ENCODE measurements at places on chromosomes 1 and 21.

GRCh38 chr1:100536031-100536430 is 1.9 kb upstream of the GPR88 start:
- no peak for DNase-seq

GRCh38 chr21:40517646-40518045 is 329.3 kb downstream of the DSCAM start:
- no peak for DNase-seq

- DNase-seq: no peak
These were observed 120.7 kb upstream of the SOD1 start for GRCh38 chr21:31538816-31539215.

- no peak for DNase-seq
These were observed 58.4 kb downstream of the SYF2 start for GRCh38 chr1:25173809-25174340.

DNA sequence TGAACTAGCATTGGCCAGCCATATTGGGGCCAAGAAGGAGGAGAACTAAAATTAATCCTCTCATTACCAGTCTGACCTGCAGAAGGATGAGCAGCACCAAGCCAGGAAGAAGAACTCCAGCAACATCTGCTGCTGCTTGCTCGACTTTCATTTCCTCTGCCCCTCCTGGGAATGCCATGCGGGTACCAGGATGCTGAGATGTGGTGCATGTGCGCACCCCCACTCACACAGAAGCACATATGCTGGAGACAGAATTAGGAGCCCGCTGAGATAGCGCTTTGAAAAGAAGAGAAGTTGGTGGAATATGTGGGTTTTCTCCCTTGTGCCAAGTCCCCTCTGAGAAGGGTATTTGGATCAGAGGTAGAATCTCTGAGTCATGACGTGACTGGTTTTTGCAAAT is 70.4 kb downstream of the PLXNA2 start:
- DNase-seq: no peak

- DNase-seq: no peak
These were observed 33.8 kb downstream of the ADGRL4 start for GRCh38 chr1:78972723-78973122.

- DNase-seq: no peak
These were observed 1.6 kb downstream of the ADCY10 start for GRCh38 chr1:167912294-167912693.

GRCh38 chr1:39574646-39575045 is 1.9 kb downstream of the PABPC4 start:
- DNase-seq: no peak

- no peak for DNase-seq
These were observed 99.4 kb downstream of the CRYAA start for GRCh38 chr21:43268086-43268803.

- DNase-seq: no peak
These were observed 18.3 kb downstream of the CLIC6 start for GRCh38 chr21:34687065-34687464.

DNA sequence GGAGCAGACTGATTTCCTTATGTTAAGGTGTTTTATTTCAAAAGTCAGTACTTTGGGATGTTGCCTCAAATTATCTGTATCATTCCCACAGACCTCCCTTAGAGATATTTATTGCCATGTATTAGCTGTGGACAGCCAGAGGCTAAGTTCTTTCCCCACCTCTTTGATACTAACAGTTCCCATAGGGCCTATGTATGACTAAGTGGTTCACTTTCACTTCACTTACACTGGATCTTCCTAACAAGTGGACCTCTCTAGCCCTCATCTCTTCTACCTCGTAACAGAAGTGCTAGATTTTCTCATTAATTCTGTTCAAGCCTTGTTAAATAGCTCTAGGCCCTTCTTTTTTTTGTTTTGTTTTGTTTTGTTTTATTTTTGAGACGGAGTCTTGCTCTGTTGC is 6.2 kb downstream of the TRAF5 start:
- no peak for DNase-seq

- no peak for DNase-seq
These were observed 14.3 kb upstream of the CD34 start for GRCh38 chr1:207925210-207925609.

- DNase-seq: no peak
These were observed 68.2 kb downstream of the DMRTB1 start for GRCh38 chr1:53527368-53527767.

- peak; percentile 67 for DNase-seq
These were observed 74.1 kb upstream of the IRF2BP2 start for GRCh38 chr1:234683861-234684632.

DNA sequence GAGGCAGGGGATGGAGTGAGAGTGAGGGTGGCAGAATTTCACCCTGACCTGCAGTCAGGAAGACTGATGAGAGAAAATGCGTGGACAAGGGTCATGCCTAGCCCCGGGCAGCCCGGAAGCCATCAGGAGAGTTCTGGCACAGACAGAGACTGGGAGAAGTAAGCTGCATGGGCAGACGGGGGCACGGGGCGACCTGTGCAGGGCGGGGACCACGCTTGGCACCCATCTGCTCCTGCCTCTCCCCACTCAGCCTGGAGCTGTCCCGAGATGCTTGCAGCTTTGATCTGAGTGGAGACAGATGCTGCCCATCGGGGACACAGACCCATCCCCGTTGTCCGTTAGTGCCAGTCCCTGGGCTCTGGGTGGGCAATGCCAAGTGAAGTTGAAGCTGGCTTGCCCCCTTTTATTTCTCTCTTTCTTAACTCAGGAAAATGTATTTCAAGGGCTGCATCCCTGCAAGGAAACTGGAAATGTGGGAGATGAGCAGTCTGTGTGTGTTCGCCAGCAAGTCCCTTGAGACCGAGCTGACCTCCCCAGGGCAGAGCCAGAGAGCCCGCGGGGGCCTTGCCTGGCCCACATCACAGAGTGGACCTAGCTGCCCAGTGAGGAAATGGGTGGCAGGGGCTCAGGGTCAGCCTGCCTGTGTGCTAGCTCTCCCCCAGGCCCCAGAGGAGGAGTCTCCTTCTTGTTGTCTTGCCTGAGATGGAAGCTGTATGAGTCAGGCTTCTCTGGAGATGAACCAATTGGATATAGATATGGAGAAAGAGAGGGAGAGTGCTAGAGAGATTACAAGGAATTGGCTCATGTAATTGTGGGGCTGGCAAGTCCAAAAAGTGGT is 121.3 kb upstream of the C1orf174 start:
- DNase-seq: no peak

GRCh38 chr1:162081316-162081715 is 11.8 kb downstream of the NOS1AP start:
- no peak for DNase-seq

- DNase-seq: no peak
These were observed 593.1 kb downstream of the NUF2 start for GRCh38 chr1:163914785-163915413.

DNA sequence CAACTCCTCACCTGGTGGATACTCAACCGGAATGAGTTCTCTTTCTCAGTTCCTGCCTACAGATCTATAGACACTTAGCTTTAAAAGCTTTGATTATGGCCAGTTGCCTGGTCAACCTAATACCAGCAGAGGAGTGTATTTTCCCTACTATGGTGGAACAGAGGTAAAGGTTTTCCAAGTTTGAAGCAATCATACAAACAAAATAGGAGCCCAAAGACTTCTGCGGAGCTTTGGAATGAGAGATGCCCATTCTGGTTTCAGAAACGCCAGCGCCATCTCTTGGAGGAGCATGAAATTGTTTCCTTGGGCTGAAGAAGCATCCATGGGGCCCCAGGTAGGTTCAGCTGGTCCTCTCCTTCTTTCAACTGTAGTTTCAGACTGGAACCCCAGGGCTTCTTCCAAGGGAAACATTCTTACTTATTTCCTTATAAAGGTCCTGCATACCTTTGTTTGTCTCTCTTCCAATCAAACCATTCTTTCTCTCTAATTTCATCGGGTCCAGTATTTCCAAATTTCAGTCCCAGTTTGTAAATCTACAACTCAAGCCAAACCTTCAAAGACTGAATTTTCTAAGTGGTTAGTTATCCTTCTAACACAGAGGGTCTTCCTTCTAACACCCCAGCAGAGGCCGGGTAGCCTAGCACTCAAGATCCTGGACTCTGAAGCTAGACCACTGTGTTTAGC is 95.9 kb downstream of the KCNJ15 start:
- DNase-seq: peak; percentile 48

GRCh38 chr1:201142011-201142848 is 12.0 kb downstream of the TMEM9 start:
- peak; percentile 28 for DNase-seq

- no peak for DNase-seq
These were observed at the start of gene CR1 for GRCh38 chr1:207495801-207496792. Gene CR1 (plus strand): TSS chr1:207496157. CDS start chr1:207496268, 111 bp downstream.

DNA sequence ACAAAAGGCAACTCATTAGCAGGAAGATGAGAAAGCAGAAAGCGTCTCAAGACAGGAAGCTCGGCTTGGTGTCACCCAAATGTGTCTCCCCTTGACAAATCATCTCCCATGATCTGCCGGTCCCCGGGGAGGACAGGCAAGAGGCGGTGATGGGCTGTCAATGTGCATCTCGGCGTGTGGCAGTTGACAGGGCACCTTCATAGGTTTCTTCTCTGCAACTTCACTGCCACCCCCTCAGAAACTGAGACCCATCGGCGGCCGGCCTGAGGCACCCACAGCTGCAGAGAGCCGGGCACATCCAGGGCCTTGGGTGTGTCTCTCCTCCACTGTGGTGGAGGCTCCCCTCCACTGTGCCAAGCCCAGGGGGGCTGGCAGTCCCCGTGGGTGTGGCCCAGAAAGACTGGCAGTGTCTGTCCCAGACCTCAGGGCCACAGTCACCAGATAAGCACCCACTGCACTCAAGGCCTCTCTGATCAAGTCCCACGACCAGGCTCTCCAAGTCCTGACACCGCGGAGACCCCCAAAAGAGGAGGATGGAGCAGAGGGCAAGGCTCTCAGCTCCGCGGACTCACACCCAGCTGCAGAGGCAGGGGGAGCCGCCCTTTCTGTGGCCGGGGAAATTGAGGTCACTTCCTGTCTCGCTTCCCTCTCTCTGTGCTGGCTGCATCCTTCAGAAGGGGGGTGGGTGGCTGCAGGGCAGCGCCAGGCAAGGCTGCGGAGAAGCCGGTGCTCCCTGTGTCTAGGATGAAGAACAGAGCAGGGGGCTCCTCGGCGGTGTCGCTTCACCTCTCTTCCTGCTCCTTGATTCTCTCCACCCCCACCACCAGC is 39.6 kb upstream of the LBR start:
- DNase-seq: no peak

GRCh38 chr1:235100194-235100772 is 28.4 kb downstream of the TOMM20 start:
- no peak for DNase-seq

DNA sequence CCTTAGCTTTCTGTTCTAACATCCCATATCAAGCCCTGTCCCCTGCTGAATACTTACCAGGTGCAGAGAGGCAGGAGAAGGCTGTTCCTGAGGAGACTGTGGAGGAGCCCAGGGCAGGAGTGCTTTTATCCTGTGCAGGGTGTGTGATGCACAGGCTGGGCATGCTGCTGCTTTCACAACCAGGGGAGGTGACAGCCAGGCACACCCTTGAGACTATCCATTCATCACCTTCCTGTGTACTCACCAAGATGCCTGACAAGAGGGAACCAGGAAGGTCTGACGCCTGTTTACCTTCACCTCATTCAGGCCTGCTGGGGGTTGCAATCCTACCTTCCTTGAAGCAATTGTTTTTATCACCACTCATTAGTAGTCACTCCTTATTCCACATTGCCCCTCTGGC is at the start of gene LCE3E:
Gene LCE3E, minus strand, starts transcription at position 100 of the 400 bp plus-strand sequence. CDS start 572 bp downstream, outside the sequence.
- no peak for DNase-seq

DNA sequence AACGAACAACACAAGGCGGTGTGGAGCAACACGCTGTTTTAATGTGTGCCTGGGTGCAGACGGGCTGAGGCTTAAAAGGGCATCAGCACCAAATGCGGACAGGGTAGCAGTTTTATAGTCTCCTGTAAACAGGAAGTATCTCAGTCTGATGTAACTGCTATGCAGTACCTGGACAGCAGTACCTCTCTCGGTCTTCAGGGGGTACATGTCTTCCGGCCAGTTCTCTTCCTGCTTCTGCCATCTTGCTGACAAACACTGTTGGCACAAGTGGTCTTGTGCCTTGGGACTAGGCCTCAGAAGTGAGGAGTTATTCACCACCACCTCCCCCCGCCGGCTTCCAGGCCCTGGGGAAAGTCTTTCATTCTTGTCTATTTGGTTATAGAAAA is 49.7 kb upstream of the APOBEC4 start:
- DNase-seq: no peak

- no peak for DNase-seq
These were observed 20.3 kb downstream of the POFUT2 start for GRCh38 chr21:45267390-45267760.

DNA sequence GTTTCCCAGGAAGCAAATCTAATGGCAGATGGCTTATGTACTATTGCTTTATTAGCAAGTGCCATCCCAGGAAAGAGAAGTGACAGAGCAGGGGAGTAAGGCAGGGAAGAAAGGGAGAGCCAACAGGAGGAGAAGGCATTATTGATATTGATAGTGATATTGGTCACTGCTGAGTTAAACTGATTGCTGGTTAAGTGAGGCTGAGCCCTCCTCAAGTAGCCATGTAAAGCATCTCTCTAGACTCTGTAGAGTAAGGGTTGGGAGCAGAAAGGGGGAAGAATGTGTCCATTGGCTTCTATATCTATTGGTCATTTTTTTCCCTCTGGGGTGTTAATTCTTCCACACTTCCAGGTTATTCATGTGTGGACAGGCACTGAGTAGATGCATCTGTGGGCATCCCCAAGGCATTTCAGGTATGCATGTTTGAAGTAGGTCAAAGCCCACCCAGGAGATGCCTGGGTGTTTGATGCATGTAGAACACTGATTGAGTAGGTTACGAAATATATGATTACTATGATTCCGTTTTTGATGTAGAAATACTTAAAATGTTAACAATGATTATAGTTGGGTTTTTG is 290.5 kb upstream of the DPYD start:
- no peak for DNase-seq

DNA sequence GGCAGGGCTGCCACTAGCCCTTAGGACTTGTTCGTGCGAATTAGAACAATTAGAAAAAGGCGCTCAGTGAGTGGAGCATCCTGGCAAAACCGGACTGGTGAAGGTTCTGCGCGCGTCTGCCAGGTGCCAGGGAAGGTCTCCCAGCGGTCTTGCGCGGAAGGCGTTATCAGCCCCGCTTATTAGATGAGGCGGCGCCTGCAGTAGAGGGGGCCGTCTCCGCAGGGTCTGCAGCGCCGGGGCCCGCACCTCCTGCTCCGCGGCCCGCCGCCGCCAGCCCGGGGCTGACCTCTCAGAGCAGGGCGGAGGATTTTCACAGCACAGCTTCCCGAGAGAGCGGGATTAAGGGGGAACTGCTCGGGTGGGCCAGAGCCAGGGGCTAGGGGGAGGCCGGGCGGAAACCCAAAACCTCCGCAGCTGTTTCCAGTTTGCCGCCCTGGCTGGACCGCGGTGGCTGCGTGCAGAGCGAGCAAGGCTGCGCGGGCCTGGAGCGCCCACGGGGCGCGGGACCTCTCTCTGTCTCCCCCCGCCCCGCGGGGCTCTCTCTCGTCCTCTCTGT is 155.2 kb downstream of the FOXD2 start:
- no peak for DNase-seq

- DNase-seq: no peak
These were observed 31.0 kb downstream of the ILDR2 start for GRCh38 chr1:166944186-166944967.

DNA sequence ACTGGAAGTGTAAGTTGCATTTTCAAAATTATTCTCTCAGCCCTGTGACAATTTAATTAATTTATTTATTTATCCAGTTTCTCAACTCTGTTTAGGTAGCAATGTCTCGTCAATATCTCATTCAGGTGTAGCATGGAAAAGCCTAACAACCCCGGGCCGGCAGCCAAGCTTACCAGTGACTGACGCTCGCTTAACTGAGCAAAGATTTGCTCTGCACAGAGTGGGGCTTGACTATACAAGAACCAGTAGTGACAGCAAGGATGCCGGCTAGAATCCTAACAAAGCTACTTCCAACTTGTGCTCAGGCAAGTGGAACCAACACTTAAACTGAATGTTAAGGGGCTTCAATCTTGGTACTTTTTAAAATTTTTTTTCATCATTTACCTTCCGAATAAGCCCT is 80.9 kb upstream of the ESRRG start:
- no peak for DNase-seq

All from fibroblast of the conjunctiva (primary cell).